ENCODE measurements at places on chromosomes 3 and 15. TPM values are rescaled to one million over a fixed set of nuclear protein-coding genes. Genes with fewer than 3 reads are reported as not detected.

TMEM62 gene
- 22.5 TPM for total RNA-seq

MCTP2 gene
- total RNA-seq = 20.0 TPM

SLC28A1 gene
- not detected for total RNA-seq

ABTB1 gene
- total RNA-seq = 5.8 TPM

EIF4G1 gene
- 244 TPM for total RNA-seq

MAPKAPK3 gene
- total RNA-seq = 47.1 TPM

- DNase-seq = no peak
These were observed 7.3 kb downstream of the SHOX2 start for GRCh38 chr3:158098834-158099424.

- no peak for DNase-seq
These were observed 21.7 kb downstream of the EEFSEC start for GRCh38 chr3:128174675-128175590.

GRCh38 chr3:133271539-133271938 is 128.3 kb upstream of the BFSP2 start:
- peak; percentile 52 for DNase-seq

GRCh38 chr3:195727606-195728195 is 6.9 kb downstream of the MUC20 start:
- no peak for DNase-seq

DNA sequence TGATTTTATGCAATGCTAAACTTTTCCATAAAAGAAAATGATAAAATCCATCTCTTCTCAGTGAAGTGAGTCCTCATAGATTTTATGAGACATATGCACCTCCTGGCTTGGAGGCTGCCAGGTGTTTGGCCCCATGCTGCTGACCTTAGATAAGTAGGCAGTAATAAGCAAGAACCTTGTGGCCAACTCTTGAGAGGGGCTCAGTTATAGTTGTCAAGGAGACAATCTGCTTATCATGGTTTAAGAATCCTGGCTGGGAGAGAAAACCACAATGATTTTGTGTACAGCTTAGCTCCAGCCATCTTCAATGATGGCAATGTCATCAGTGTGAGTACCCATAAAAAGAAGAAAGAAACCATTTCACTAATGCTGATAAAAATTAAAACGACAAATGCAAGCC is 252.1 kb downstream of the CPNE4 start:
- no peak for DNase-seq

DNA sequence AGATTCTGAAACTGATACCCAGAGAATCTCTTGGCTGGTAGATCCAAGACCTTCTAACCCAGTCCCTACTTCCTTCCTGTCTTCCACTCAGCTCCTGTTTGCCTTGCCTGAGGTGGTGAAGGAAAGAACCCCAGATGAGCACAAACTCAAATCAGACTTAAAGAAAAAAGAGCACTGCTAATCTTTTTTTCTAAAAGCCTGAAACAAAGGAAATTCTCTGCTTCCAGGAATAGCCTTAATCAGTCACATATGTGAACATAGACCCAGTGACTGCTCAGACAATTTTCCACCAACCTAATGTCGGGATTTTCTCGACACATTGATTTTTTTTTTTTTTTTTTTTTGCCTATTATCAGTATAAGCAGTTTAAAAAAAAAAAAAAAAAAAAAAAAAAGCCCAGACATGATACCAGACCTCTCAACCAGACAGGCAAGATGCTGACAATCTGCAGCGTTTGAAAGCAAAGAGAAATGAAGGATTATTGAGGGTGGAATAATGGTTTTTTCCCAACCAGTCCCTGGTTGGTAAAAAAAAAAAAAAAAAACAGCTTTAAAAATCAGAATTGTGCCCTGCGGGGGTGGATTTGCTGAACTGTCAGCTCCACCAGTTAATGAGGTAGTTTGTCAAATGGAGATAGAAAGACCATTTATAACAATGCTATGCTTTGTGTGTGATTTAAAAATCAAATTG is 256.8 kb upstream of the RARB start:
- DNase-seq = no peak

DNA sequence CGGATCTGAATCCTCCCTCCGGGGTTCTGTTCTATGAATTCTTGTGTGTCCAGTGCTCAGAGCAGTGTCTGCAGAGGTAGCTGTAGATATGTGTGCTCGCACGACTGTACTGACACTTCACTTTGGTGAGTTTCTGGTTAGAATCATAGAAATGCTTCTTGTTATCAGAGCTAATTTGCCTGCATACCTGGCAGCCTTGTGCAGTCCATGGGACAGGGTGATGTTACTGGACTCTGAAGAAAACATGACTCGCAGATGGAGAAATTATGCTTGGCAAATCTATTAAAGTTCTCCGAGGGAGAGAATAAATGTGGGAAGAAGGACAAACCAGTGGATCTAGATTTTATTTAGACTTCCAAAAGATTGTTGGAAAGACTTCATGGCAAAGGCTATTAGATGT is 12.2 kb downstream of the CGNL1 start:
- DNase-seq = no peak

- DNase-seq = no peak
These were observed 42.8 kb downstream of the MAP2K1 start for GRCh38 chr15:66429546-66429945.

GRCh38 chr3:69390771-69391170 is 4.9 kb upstream of the FRMD4B start:
- no peak for DNase-seq

GRCh38 chr15:74042603-74043424 is 39.5 kb downstream of the GOLGA6A start:
- no peak for DNase-seq

DNA sequence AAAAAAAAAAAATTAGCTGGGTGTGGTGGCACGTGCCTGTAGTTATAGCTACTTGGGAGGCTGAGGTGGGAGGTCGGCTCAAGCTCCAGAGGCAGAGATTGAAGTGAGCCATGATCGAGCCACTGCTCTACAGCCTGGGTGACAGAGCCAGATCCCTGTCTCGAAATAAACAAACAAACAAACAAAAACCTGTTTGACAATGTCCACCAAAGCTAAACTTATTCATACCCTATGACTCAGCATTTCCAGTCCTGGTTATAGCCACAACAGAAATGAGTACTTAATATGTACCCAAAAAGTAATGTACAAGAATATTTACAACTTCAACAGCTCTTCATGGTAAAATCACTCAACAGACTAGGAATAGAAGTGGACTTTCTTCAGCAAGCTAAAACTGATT is 31.1 kb downstream of the SERP1 start:
- DNase-seq = peak; percentile 77

GRCh38 chr3:144852999-144853398 is 881.4 kb downstream of the DIPK2A start:
- DNase-seq = no peak

- DNase-seq = no peak
These were observed 28.2 kb downstream of the MEIS2 start for GRCh38 chr15:37072181-37072580.

- DNase-seq = peak; percentile 81
These were observed 332.3 kb upstream of the EPHA3 start for GRCh38 chr3:88775026-88775690.

DNA sequence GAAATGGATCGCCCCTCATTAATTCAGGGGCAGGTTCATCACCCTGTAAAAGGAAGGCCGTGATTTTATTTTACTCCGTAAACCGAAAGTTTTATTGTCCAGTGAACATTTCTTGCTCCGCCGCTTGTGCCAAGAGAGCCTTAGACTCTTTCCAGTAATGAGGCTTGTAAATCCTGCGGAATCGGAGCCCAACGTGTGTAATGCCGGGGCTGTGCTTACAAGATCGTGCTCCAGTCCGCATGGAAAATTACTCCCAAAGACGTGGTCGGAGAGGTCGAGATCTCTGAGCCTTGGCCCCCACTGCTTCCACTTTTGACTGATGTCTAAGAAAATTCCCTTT is 649 bp upstream of the PLOD2 start:
- DNase-seq = peak; percentile 45

DNA sequence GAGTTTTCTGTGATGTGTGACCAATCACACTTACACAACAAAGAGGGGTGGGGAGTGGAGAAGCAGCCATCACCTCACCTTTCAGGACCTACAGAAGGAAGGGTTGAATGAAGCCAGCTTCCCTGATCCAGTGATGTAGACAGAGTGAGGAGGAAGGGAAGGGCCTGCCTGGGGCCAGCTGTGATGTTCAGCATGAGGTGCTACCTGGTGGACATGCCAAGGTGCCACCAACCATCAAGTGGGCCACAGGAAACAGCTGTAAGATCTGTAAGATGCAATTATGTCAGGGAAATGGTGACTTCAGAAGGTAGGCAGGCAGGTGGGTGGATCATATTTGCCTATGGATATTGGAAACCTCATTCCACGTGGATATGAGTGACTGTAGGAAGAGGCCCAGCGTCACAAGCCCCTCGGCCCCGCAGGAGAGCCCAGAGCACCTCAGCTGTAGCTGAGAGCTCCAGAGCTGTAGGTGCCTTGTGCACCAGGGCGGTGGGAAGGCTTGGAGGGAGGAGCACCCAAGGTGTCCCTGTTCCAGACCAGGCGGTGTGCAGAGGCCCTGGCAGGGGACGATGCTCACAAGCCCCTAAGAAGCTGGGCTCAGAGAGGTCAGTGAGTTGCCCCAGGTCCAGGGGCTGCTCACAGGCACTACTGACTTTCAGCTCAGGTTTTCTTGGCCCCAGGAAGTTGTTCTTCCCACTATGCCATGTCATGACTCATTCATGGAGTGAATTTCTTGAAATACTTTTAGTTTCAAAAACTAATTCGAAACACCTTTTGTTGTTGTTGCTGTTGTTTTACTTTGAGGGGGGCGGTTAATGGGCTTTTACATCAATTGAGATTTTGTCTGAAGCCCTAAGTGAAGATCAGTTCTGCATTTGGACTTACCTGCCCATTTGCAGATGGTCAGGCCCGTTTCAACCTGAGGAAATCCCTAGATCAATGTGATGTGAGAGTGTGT is 94.2 kb upstream of the ALDH1A3 start:
- DNase-seq = peak; percentile 13

DNA sequence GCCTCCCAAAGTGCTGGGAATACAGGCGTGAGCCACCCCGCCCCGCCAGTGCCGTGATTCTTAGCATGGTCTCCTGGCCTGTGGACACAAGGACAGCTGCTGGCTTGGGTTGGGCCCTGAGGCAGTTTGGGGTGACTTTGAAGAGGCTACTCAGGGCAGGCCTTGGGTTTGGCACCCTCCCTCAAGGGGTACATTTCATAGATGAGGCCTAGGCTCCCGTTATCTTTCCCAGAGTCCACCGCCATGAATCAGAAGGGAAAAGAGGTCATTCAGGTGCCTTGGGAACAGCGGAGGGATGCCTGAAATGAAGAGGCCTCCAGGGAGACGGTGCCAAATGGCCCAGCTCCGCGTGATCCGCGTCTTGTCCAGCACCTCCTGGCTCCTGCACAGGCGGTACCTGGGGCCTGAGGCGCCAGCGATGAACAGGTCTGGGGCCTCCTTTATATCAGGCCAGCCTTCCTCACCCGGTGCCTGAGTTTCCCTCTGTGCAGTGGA is 9.3 kb downstream of the GNAI2 start:
- DNase-seq = no peak

DNA sequence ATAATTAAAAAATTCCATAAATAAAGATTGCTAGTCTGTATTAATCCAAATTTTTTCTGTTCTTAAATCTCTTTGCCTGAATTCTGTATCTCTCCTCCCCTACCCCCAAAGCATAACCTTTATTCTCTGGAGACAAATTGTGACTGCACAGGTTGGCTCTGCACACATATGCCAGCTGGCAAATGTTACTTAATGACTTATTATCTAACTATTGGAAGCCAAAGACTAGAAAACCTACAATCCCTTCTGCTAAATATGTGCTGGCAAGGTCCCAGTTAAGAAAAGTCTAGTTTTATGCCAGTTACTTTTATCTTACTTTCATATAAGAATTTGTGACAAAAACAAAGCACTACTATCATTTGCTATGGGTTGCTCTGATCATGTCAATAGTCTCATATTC is 569.3 kb downstream of the MECOM start:
- no peak for DNase-seq

DNA sequence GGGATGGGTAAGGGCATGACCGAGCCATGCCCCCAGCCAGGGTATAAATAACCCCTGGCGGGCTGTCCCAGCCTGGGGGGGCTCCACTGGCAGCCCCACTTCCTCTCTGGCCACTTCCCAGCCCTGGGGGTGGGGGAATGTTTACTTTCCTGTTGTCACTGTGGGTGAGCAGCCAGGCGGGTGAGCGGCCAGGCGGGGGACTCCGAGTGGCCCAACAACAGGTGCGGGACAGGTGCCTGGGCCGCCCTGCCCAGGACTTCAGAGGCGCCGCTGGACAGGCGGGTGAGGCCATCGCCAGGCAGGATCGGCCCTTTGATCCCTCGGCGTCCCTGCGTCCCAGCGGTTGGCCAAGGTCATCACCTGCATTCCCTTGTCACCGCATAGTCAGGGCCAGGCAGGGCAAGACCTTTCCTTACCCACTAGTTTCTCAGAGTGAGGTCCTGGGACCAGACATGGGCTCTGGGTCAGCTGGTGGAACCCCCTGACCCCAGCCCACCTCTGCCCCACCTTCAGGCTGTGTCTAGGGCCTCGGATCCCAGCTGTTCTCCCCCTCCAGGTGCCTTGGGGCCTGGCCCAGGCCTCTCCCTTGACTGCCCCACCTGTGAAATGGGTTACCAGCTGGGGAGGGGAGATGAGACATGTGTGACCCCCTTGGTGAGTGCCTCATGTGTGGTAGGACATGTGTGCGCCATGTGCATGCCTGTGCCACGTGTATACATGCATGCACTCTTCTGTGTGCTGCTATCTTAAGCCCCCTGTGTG is 16.6 kb downstream of the SEMA3F start:
- DNase-seq = no peak

DNA sequence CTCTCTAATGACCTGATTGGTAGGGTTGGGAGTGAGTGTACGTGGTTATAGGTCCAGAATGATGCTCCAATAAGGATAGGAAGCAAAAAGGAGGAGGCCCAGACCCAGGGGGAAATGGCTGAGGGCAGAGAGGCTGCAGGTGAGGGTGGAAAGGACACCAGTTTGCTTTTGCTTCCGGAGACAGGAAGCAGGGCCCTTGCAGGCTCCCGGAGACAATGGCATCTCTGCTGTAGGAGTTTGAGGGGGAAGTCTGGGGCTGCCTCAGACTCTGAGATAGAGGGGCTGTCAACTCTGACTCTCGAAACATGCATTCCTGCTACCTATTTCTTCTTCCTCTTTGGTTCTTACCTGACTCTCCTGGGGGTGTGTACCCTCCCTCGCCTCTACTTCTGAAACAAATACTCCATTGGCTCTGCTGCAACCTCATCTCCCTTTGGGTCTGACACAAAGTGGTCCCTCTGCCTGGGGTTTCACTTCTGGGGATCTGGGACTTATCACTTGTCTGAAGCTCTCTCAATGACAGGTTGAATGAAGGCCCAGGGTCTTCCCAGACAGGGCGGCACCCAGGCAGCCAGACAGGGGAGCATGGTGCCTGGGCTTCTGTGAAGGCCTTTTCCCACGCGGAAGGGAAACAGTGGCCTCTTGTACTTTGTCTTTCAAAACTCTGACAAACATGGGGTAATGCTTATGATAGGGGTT is 61.5 kb downstream of the CHRD start:
- no peak for DNase-seq

All from bronchial epithelial cell (primary cell).